ENCODE measurements at places on chromosomes 11 and 22.

- DNase-seq: no peak
Observed at GRCh38 chr11:129960216-129961214, 42.1 kb downstream of the PRDM10 start.

DNA sequence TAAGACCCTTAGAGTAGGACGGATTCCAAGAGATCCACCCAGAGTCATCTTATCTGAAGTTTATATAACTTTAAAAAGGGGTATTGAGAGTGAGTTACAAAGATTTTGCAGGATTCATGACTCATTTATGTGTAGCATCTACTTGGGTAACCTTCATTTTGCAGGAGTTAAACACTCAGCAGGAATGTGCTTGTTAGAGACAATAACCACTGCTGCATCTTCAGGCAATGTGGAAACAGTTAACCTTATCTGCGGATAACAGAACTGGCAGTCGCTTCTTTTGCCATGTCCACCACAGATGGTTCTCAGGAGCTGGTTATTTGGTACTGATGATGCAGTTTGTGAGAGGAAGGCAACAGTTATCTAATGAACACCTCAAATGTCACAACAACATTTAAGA is 417.9 kb upstream of the DDI1 start:
- no peak for DNase-seq

DNA sequence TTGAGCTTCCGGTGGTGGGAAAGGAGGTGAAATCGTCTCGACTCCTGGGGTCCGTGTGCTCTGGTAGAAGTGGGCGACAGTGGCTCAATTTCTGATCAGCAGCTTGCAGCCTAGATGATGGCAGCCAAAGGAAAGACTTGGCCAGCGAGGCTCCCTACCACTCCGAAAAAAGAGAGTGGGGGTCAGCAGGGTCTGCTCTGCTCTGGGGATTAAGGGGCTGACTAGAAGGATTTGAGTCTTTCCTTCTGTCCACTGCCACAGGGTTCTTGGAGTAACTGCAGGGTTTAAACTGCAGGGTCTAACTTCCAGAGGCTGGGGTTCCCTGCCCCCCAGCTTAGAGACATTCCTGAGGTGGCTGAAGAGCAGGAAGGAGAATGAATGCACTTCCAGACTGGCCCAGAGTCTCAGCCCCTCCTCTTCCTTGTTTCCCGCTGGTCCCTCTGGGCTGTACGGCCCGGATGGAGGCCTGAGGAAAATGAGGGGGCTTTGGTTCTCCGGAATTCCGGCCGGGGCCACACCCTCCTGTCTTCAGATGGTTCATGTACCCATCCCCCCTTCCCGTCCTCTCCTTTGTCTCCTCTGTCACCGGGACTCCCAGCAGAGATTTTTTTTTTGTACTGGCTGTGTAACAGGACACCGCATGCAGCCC is 907 bp downstream of the SERPINH1 start:
- no peak for DNase-seq

DNA sequence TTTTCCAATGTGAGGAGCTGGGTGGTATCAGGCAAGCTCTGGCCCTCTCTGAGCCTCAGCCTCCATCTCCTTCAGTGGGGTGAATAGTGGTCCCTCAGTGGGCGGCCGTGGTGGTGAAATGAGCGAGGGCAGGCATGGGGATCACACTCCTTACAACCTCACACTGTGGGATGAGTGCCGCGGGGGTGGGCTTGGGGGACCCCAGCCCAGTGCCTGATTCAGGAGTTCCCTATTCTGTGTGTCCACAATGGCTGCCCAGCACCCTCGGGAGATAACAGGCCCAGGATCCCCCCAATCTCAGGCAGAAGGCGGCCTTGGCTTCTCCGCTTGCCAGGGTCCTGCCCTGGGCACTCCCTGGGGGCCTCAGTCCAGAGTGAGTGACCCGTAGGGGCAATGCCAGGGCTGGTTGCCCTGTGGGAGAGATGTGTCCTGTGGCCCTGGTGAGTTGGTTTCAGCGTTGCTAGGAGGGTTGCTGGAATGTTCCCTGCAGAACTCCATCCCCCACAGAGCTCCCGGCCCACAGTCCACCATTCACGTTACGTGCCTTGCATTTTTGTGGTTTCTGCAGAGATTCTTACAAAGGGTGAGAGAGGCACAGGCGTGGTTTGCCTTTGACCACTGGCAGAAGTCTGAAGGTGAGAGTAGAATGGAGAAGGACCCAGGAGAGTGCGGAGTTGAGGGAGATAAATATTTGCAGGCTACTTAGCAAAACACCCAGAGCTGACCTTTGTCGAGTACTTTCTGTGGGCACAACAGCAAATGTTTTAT is 2.9 kb downstream of the ALDH3B1 start:
- no peak for DNase-seq

- DNase-seq: no peak
Observed at GRCh38 chr11:118650366-118650765, 29.1 kb downstream of the TREH start.

- no peak for DNase-seq
Observed at GRCh38 chr22:17217179-17217578, 2.1 kb downstream of the ADA2 start.

DNA sequence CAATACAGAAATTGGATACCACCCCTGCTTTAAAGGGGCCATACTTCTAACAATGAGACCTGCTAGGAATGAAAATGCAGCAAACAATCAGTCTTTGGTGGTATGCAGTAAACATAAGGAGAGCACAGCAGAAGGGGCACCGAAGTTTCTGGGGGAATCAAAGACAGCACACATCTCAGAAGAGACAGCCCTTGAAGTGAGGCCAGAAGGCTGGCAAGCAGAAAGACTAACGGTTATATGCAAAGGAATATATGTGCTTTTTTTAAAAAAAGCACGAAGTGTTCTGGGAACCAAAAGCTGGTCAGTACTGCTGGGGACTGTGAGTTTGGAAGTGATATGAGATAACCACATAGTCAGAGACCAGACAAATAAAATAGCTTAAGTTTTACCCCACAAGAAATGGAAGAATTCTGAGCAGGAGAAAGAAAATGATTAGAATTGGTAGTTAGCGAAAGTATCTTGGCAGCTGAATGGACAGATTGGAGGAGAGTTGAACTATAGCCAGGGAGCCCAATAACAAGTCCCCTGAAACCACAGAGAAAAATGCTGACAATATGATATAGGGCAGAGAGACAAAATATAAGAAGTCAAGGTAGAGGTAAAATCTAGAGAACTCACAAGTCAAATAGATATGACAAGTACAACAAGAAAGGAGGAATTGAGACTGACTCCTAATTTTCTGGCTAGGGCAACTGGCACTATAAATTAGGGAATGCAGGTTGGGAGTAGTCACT is 125.7 kb downstream of the MRTFA start:
- no peak for DNase-seq

- DNase-seq: no peak
Observed at GRCh38 chr11:15192005-15192556, 77.4 kb downstream of the INSC start.

DNA sequence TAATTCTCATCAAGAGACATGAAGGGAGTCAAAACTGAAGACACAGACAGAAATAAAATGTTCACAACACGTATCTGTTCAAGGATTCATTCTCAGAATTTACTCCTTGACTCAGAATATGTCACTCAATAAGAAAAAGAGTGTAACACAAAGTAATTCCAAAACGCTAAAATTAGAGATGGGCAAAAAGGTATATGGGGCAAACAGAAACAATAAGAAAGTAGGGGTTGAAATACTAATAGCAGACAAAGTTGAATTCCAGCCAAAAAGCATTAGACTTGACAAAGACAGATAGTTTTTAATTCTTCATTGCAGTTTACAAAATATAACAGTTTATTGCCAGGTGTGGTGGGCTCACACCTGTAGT is 26.7 kb downstream of the GNB1L start:
- DNase-seq: no peak

DNA sequence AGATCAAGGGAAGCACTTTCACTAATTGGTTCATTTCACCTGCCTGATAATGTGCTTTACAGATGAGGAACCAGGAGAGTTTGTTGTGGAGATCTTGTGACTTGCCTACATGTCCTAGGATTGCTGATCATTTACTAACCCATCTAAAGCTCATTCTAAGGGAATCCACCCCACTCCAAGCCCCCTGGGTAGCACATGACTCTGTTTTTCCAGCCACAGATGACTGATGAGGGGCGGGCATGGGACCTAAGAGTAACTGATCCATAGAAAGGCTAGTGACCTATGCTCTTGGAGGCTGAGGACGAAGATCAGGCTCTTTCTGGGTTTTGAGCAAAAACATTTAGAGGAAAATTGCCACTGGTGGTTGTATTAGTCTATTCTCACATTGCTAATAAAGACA is 378.1 kb downstream of the CADM1 start:
- no peak for DNase-seq

GRCh38 chr11:64268893-64269539 is 15.4 kb downstream of the BAD start:
- DNase-seq: no peak

DNA sequence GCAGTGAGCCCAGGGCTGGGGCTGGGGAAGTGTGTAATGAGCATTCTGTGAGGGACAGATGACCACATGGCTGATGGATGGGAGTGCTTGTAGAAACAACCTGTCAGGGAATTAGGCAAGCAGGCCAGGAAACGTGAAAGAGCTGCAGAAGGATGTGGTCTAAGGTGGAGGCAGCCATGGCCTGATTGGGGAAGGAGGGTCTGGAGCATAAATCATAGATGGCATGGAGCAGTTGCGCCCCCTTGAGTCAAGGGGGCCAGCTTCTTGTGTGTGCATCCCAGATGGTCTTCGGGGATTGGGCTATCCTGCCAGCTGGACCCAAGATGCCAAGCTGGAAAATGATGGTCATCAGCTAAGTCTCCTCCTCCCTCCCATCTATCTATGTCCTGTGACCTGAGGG is 119.4 kb upstream of the CLPB start:
- DNase-seq: no peak

DNA sequence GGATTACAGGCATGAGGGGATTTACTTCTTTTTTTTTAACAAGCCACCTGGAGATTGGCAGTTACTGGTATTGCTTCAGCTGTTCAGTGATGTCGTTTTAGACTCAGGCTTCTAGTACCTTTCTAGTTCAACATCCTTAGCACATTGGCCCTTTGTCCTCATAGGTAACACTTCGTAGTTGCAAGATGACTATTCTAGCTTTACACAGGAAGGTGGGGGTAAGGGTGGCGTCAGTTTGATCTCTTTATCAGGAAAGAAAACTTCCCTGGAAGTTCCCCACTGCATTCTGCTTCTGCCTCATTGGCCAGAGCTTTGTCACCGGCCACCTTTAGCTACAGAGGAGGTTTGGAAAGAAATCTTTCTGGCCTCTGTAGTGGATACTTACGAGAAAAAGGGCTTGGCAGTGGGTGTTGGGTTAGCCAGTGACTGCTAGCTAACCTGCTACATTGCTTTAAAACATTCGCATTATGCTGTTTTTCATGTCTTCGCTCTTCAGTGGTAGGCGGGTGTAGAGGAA is 40.7 kb downstream of the SFI1 start:
- DNase-seq: no peak

DNA sequence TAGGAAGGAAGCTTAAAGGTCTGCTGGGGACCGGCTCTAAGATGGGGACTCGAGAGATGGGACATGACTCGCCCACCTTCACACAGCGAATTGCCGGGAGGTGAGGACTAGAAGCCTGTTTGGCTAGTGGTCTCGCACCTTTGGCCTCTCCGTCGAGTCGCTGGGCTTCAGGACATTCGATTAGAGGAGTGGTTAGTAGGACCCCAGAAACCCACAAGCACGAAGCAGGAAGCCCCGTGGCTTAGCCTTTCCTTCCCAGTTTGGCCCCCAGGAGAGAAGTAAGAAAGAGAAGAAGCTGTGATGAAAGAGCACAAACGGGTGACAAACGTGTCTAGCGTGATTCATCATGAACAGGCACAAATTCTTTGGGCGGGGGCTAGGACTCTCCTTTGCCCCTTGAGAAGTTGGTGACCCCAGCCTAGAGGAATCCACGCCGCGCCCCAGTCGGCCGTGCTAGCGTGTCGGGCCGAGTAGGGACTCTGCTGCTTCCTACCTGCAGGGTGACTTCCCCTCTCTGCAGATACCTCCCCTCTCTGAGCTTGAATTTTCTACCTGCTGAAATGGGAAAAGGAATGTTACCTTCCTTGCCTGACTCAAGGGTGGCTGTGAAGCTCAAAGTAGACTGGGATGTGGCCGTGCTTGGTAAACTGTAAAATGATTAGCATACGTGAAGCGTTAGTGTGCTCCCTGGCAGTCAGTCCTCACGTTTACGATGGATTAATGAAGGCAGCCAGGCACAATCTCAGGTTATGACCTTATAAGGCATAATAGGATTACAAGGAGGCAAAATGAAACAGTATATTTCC is 1.1 kb upstream of the ADM start:
- DNase-seq: no peak

All from cerebellar nuclear complex (tissue), 1 donor.